ENCODE measurements at places on chromosomes 1 and 21. TPM values are rescaled to one million over a fixed set of nuclear protein-coding genes. Genes with fewer than 3 reads are reported as not detected.

Gene MANEAL
- total RNA-seq: 5.6 TPM

Gene SLC35D1
- total RNA-seq: 14.2 TPM

Gene TEDDM1
- total RNA-seq: not detected

Gene DCDC2B
- 0.21 TPM for total RNA-seq

Gene ZBTB48
- total RNA-seq: 28.5 TPM

Gene SLC44A5
- total RNA-seq: 0.23 TPM

Measured in activated CD8-positive, alpha-beta memory T cell treated with anti-CD3 and anti-CD28 coated beads for 36 hours (primary cell).